ENCODE measurements at places on chromosomes 16 and 17.

GRCh38 chr17:66819466-66819865, 15.5 kb upstream of the CACNG5 start:
- DNase-seq: no peak

- no peak for DNase-seq
Observed at GRCh38 chr16:19666477-19666876, 51.5 kb downstream of the KNOP1 start.

GRCh38 chr17:49819138-49819537, 28.7 kb downstream of the TAC4 start:
- no peak for DNase-seq

DNA sequence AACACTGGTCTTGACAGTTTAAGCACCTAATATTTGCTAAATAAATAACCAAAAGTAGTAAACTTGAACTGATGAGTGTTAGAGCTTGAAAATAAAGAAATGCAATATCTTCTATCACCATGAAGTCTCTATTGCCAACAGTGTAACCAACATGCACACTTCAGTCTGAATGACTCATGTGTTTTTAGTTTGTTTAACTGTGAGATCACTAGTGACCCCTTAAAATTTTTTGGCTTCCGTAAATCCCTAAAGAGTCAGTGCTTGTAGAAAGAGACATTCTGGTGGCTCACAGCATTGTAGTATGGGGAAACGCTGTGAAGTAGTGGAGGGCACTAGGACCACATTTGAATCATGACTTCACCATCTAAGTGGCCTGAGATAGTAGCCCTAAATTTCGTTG, 341.1 kb downstream of the PMP22 start:
- DNase-seq: no peak

DNA sequence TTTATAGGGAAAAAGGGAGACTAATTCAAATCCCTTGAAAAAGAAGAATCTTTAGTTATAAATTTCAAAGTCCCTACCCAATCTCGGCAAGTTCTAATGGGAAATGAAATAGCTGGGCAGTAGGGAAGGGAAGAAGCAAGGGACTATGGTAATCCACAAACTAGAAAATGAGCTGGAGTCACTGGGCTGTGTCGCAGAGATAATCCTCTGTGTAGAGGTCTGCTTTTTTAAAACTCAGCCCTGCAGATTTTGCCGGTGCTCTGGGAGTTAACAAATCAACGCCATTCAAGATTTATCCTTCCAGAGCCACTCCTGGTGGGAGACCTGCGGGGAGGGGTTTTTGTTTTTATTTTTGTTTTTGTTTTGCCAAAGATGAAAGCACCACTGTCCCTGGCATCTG, 20.8 kb downstream of the SNX11 start:
- no peak for DNase-seq

All from cortex of kidney (tissue), 1 donor.